ENCODE measurements at places on chromosomes 7 and 10.

DNA sequence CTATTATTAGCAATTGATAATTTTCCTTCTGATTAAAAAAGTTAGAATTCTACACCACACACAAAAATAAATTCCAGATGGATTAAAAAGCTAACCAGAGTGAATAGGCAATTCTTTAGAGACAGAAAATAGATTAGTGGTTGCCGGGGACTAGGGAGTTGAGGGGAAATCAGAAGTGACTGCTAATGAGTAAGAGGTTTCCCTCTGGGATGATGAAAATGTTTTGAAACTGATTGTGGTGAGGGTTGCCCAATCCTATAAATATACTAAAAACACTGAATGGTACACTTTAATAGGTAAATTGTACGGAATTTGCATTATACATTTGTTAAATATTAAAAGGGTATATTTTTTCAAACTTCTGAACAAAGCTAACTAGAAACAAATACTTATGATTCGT lies 214.9 kb downstream of the GPAM start:
- no peak for DNase-seq

DNA sequence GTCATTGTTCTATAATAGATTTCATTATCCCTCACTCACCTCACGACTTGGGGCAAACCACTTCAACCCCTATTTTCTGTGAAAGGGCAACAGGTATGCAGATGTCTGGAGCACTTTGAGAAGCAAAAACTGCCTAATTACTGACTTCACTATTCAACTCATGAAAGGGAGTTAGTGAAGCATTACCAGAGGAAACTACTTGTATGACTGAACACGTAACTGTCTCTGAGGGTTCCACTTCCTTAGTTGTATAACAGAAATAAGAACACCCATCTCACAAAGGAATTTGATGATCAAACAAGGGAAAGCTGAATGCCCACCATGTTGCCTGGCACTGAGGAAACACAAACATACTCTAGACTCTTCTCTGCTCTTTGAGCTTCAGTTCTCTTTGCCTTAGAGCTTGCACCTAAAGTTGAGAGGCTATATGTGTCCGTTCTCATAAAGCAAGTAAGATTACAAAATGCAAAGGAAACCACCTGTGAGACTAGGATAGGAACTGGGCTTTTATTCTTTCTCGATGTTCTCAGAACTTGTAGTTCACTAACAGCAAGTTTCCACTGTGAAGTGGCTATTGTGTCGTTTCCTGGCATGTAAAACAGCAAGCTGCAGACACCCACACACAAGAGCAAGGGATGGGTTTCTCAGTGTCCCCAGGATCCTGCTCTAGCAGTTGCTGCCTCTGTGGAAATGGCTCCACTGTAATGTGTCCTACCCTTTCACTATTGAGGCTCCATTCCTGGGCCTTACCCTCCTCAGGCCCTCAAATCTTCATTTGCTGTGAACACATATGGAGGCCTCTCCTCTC lies 2.6 kb downstream of the TMEM243 start:
- DNase-seq, result peak; percentile 51

GRCh38 chr7:16925609-16926008 lies 43.8 kb upstream of the AGR3 start:
- DNase-seq, result no peak

DNA sequence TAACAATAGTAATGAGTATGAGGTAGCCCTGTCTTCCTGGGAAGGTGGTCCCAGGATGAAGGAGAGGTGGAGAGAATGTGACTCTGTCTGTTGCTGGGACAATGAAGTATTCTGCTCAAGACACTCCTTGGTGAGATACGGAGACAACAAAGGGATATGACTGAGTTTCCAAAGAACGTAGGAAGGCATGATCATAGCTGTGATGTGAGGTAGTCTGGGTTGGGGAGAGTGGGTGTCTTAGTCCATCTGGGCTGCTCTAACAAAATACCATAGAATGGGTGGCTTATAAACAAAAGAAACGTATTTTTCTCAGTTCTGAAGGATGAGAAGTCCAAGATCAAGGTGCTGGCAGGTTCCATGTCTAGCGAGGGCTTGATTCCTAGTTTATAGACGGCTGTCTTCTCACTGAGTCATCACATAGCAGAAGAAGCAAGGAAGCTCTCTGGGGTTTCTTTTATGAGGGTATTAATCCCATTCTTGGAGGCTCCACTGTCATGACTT lies 84.9 kb upstream of the RHOBTB1 start:
- DNase-seq, result no peak

Data from stimulated activated naive CD8-positive, alpha-beta T cell treated with anti-CD3 and anti-CD28 coated beads, Interleukin-15, Interleukin-2, amounts not matched to agents 100 U/mL and 50 U/mL, for 24 hours (primary cell).